Fibroblast of gingiva (primary cell): ENCODE measurements at places on chromosomes 2 and 18.
A peak's percentile ranks its signal among the peaks of the same experiment; 100 is the strongest.

DNA sequence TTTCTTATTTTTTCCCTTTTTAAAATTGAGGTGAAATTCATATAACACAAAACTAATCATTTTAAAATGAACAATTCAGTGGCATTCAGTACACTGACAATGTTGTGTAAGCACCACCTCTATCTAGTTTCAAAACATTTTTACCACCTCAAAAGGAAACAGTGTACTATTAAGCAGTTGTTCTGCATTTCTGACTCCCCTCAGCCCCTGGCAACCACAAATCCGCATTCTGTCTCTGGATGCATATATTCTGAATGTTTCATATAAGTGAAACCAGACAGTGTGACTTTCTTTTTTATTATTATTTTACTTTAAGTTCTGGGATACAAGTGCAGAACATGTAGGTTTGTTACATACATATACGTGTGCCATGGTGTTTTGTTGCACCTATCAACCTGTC is 19.2 kb upstream of the TANK start:
- no peak for DNase-seq

DNA sequence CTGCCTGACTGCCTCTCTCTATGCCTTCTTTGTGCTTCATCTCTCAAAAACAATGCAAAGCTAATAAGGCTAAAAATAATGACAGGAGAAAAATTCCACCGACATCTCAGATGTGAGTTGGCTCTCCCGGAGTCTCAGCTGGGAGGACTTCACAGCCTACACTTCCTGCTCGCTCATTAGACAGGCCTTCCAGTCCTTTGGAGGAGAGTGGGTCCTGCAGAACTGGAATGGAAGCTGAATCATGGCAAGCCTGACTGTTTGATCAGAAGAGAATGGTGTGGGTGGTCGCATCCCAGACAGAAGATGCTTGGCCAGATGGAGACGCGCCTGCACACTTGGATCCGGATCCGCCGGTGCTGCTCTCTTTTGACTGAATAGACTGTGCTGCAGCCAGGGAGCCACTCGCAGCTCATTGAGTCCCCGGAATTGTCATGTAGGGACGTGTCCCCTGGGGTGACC is 49.7 kb downstream of the TRIB2 start:
- no peak for DNase-seq

DNA sequence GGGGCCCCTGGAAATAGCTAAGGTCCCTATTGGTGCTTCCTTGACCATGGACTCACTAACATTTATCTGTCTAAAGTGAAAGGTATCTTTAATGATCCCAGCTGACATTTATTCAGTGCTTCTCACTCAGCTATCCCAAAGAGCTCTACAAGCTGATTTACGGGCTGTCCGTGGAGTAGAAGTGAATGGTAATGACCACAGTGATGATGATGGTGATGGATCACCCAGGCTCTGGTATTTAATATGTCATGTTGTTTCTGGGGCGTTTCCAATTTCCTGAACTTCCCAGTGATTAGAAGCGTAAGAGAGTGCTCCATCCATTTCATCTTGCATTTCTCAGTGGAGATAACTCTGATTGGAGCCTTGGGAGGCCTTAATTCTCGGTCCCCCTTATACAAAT is 304.3 kb downstream of the HRH4 start:
- DNase-seq = no peak

GRCh38 chr2:98089941-98090340 is 3.0 kb downstream of the VWA3B start:
- no peak for DNase-seq

- DNase-seq = no peak
Measured at GRCh38 chr2:168450732-168451131, 5.3 kb upstream of the CERS6 start.

GRCh38 chr2:139359818-139360217 is 579.6 kb upstream of the NXPH2 start:
- DNase-seq = no peak

- no peak for DNase-seq
Measured at GRCh38 chr2:74010087-74010541, 25.4 kb downstream of the TET3 start.

DNA sequence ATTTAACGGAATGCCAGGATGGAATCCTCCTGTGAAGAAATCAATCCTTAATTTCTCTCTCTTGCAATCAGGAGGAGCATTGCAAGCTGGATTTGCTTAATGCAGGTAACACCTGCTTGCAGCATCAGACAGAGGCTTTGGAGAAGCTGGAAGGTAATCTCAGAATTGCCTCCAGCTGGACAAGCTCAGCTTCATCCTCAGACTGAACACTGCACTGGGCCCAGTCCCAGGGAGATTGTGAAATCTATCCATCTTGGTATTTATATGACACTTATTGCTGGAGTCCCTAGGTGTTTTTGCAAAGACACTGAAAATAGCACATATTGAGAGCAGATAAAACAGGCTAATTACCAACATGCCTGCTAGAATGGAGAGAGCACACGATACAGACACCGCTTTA is 179.4 kb upstream of the SESTD1 start:
- peak; percentile 34 for DNase-seq

DNA sequence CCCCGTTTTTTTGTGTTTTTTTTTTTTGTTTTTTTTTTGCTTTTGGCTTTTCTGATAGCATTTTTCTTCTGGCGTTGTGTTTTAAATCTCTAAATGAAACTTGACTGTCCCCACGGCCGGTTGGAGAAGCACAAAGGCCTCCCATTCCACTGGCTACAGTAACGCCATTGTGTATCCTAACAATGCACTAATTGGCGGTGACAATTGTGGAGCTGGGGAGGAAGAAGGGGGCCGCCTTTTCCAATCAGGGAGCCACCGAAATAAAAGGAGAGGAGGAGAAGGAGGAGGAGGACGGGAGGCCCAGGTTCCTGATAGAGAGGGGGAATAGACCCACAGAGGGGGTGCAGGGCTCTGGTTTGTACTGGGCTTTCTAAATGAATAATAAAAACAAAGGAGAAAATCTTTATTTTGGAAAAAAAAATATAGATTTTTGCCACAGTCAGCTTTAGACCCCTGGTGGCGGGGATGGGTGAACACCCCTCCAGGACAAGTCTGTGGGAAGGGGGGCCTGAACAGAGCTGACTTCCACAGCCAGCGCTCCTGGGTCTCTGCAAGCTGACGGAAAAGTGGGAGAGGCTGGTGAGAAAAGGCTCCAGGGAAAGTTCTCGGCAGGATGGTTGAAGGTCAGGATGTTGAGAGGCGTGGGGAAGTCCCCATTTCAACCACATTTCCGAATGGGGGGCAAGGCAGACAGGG is 43.7 kb upstream of the FZD5 start:
- DNase-seq = no peak

- no peak for DNase-seq
Measured at GRCh38 chr18:65093346-65093745, 657.5 kb upstream of the CDH7 start.

DNA sequence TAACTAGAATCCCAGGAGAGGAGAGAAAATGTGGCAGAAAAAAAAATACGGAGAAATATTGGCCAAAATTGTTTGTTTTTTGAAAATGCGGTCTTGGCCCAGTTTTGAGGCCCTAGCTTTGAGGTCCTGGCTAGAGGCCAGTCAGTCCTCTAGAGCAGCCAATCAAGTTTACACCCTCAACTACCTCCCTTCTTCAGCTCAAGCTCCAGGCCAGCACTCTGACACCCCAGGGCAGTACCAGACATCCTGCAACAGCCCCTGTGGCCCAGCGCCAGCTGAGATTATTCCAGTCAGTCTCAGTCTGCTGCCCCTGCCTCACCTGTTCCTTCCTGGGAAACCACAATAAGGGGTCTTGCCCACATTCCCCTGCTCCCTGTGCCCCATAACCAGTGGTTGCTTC is 107.7 kb downstream of the UGGT1 start:
- DNase-seq = no peak

DNA sequence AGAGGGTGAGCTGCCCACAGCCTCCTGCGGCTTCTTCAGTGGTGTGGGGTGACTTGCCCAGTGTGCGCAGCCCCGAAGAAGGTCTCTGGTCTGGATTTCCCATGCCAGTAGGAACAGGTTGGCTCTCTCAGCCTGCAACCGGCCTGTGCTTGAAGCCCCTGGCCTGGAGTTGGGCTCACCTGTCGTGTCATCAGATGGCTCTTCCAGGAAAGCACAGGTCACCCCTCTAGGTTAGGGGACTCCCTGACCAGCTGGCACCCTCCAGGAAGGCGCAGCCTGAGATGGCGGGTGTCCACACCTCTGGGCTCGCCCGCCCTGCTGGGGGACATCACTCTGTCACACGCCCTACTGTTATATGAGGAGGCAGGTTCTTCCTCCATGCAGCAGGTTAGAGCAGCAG is 179.8 kb downstream of the SEPTIN10 start:
- no peak for DNase-seq

DNA sequence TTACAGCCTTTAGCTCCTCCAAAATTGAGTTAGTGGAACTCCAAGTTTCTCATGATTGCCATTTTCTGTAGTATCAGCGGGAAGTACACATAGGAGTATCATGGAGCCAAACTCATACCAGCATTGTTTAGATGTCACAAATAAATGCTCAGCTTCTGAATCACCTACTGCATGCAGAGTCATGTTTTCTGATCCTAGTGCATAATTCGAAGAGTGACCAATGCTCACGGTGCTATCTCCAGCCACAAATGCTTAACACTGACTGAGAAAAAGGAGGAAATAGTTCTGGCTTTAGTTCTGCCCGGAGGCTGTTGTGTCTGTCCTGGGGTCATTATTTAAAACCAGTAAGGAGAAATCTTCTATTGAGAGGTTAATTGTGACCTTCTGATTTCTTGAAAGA is 45.4 kb upstream of the LRATD1 start:
- DNase-seq = no peak

DNA sequence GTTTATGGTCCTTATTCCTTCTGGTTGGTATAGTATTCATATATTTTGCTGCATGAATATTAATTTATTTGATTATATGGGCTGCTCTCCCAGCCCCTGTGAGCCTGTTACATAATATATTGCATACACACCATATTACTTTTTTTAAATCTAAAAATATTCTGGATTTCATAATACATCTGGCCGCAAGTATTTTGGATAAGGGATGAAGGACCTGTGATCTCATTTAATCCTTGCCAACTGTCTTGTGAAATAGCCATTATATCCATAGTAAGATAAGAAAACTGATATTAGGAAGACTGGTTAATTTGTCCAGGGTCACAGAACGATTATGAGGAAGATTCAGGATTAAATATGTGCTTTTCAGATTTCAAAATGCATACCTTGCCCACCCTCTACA is 433.6 kb downstream of the LPIN1 start:
- DNase-seq = no peak

GRCh38 chr2:239444626-239445577 is 44.1 kb upstream of the HDAC4 start:
- peak; percentile 60 for DNase-seq

GRCh38 chr2:96548558-96549465 is 12.3 kb downstream of the ARID5A start:
- no peak for DNase-seq

GRCh38 chr2:140804700-140805260 is 1326.0 kb downstream of the LRP1B start:
- DNase-seq = peak; percentile 37

DNA sequence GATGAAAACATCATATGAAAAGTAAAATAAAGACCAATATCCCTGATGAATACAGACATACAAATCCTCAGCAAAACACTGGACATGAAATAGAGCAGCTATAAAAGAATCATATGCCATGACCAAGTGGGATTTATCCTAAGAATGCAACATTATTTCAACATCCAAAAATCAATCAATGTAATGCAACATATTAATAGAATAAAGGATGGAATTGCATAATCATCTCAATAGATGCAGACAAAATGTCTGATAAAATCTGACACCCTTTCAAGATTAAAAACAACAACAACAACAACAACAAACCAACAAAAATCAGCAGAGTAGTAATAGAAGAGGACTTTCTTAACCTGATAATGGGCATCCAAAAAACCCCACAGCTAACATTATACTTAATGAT is 63.8 kb upstream of the IL1R1 start:
- no peak for DNase-seq

GRCh38 chr2:45993476-45993991 is 303.7 kb upstream of the EPAS1 start:
- peak; percentile 72 for DNase-seq

- DNase-seq = no peak
Measured at GRCh38 chr2:144162652-144163051, 357.3 kb downstream of the ZEB2 start.

- no peak for DNase-seq
Measured at GRCh38 chr18:36340246-36340645, 42.7 kb downstream of the FHOD3 start.

DNA sequence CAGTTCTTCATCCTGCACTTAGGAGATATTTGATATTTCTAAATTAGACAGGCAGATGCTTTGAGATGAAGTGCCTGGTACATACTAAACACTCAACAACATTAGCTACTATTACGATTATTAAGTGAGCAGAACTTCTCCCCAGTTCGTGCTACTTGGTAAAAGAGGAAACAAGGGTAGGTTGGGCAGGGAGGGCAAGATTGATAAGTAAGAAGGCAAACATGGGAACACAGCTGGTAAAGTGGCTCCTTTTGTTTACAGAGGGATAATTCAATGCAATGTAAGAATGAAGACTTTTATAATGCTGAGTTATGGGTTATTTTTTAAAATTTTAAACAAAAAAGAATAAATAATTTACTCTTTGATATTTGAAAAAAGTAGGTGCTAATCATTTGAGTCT is 15.9 kb upstream of the WIPF1 start:
- DNase-seq = no peak

DNA sequence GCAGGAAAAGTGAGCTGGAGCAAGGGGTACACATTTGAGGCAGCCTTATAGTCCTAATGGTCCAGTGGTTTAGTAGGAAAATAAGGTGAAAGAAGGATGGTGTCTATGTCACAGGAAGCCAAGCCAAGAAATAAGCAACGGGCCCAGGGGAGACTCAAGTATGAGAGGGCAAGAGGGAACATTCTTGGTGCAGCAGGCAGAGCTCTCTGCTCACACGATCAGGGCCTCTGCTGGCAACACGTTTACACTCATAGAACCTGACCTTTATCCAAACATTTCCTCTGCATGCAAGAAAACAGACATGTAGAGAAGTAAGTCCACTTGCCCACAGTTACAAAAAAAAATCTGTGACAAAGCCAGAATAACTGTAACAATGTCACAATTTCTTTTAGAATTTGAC is 32.6 kb upstream of the LRRC30 start:
- DNase-seq = peak; percentile 61

- DNase-seq = peak; percentile 56
Measured at GRCh38 chr2:46716927-46717326, 198.7 kb downstream of the MCFD2 start.

- DNase-seq = no peak
Measured at GRCh38 chr2:222174450-222174849, 124.3 kb downstream of the PAX3 start.

DNA sequence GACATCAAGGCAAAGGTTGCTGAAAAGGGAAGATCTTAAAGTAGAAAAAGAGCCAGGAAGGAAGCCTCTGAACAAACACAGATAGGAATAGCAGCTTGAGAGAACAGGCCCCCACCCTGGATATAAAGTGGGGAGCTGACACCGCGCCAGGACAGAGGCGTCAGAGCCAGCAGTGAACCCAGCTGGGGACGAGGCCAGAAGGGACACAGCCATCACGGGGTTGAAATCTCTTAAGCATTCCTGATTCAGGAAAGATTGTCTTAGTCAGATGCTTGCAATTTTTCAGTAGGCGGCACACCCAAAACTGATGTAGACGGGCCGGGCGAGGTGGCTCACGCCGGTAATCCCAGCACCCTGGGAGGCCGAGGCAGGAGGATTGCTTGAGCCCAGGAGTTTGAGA is 93.8 kb upstream of the PHLPP1 start:
- no peak for DNase-seq
